ENCODE measurements at places on chromosomes 12 and 14. TPM values are rescaled to one million over a fixed set of nuclear protein-coding genes. Genes with fewer than 3 reads are reported as not detected.

The FKBP11 gene
- total RNA-seq = 53.9 TPM

The MAP3K9 gene
- 6.8 TPM for total RNA-seq

The CAPRIN2 gene
- total RNA-seq = 24.7 TPM

The NOVA1 gene
- 4.2 TPM for total RNA-seq

The CFAP54 gene
- 1.4 TPM for total RNA-seq

The PTPN6 gene
- 6.6 TPM for total RNA-seq

The KRT71 gene
- total RNA-seq = not detected

The GAS2L3 gene
- 9.2 TPM for total RNA-seq

The PLA2G1B gene
- not detected for total RNA-seq

The ADAMTS20 gene
- not detected for total RNA-seq
